Inflammatory macrophage treated with lipopolysaccharide for 4 hours (primary cell): ENCODE measurements at places on chromosomes 11 and 22.

- DNase-seq: peak; percentile 46
Measured at GRCh38 chr11:7020183-7020917, at the start of the genes NLRP14 and ZNF214. Gene NLRP14, plus strand, starts transcription at chr11:7020479. Its CDS starts 18,108 bp downstream, at chr11:7038587. Gene ZNF214, minus strand, starts transcription at chr11:7020346. Its CDS starts 17,511 bp downstream, at chr11:7002835.

DNA sequence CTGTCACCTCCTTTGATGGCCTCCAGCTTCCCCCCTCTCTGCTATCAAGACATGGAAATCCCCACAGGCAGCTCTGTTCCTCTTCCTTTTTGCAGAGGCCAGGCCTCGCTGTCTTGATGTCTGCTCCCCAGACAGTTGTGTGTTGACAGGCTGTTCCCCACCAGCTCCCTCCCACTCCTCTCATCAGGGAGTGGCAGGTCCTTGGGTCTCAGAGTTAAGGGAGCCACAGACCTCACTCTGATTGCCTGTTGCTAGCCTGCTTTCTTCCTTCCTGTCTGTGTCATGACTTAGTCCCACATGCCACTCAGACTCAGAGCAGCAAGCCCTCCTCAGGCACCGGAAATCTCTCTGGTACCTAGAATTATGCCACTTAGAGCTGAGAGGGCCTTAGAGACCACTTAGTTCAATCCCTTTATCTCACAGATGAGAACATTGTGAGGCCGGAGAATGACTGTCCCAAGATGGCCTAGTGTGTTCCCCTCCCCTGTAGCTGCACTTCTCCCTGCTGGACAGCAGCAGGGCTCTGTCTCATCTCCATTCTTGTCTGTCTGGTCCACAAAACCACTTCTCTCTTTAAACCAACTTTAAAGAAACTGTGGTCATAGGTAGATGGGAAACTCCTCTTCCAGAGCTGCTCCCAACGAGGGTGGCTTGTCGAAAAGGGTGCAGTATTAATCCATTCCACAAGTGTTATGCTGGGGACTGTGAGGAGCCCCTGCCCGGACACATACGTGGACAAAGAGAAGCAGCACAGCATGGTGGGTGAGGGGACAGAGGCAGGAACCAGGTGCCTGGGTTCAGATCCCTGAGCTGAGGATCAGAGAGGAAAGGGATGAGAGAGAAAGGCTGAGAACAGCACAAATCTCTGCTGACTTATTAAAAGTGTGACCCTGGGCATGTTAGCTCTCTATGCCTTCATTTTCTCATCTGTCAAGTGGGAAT, 4.2 kb downstream of the AMPD3 start:
- peak; percentile 94 for DNase-seq

GRCh38 chr22:37805810-37806277, 1.9 kb upstream of the GCAT start:
- DNase-seq: no peak

DNA sequence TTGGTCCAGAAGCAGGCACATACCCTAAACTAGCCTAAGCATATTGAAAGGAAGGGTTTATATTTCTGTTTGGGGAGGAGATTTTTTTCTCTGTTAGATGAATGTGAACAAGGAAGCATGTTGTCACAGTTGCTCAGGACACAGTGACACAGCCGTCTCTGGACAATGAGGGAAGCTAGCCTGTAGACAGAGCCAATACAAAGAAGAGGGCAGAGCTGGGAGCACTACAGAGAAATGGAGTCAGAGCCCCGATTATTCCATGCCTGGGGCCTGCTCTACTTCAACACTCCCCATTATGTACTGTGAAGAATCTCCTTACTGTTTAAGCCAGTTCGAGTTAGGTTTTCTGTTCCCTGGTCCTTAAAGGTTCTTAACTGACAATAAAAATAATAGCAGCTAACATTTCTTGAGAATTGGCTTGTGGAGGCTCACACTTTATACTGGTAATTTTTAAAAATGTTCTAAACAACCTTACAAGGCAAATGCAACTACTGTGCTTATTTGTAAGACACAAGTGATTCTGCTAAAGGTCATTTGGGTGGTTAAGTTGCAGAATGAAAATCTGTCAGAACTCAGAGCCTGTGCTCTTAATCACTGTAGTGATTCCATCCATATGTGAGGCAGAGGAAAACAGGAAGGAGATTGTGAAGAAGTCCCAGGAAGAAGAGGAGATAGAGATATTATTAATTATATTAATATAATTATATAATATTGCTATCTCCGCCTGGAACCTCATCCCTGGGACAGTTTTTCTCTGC, 58.8 kb upstream of the RRAS2 start:
- no peak for DNase-seq

DNA sequence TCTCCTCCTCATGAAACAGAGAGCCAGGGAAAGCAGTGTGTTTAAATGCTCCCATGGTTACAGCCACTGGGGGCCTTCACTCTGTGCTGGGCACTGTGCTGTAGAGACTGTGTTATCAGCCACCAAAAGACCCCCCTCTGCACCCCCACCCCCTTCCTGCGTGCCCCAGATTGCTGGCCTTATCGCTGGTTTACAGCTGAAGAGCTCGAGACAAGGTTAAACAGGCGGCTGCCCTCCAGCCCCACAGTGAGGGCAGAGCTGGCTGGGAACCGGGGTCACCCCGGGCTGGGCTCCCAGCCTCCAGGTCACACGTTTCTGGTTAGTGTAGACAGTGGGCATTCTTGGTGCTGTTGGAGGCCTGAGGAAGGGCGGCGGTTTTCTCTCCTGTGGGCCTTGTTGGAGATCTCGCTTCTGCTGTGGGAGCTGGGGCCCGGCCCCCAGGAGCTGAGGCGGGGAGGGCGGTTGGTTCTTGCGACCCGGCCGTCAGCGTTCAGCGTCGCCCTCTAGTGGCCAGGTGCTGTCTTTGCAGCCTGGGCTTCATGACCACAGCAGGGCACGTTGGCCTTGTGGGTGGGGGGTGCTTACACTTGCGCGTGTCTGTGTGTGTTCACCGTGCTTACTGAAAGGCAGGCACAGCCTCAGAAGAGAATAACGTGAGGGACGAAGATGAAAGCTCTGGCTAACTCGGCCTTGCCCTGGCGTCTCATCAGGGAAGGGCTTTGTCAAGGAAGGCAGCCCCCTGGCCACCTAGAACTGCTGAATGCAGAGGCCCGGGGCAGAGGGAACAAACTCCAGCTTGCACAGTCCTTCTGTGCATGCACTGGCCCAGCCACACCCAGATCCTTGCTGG, 40.8 kb downstream of the TBC1D22A start:
- peak; percentile 35 for DNase-seq

- no peak for DNase-seq
Measured at GRCh38 chr22:41936894-41937169, 10.1 kb downstream of the CENPM start.

DNA sequence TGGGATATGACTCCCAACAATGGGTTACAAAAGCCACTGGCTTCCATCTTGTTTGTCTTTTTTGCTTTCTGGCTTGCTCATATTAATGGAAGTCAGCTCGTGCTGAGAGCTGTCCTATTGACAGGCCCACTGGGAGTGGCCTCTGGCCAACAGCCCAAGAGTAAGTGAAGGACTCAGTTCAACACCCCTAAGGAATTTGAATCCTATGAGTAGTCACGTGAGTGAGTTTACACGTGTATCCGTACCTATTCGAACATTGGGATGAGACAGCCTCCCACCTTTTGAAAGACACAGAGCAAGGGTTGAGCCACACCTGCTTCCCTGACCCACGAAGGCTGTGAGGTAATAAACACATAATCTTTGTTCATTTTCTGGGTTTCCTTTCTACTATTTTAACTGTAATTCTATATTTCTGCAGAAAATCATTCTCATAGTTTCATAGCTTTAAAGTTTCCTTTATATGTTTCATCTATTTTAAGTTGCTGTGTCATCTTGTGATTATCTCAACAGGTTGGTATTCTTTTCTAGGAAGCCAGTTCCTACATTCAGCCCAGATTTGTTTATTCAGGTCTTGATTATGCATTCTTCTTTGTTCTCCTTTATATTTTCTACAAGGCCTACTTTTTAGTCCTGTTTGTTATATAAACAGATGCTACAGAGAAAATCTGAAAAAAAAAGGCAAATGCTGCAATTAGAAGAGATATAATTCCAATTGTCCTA, 802.3 kb downstream of the CNTN5 start:
- no peak for DNase-seq

GRCh38 chr11:129115652-129116586, 76.2 kb downstream of the ARHGAP32 start:
- DNase-seq: no peak

- no peak for DNase-seq
Measured at GRCh38 chr11:32080361-32080980, 10.4 kb upstream of the RCN1 start.

- DNase-seq: no peak
Measured at GRCh38 chr11:7677796-7678201, 4.5 kb upstream of the CYB5R2 start.

DNA sequence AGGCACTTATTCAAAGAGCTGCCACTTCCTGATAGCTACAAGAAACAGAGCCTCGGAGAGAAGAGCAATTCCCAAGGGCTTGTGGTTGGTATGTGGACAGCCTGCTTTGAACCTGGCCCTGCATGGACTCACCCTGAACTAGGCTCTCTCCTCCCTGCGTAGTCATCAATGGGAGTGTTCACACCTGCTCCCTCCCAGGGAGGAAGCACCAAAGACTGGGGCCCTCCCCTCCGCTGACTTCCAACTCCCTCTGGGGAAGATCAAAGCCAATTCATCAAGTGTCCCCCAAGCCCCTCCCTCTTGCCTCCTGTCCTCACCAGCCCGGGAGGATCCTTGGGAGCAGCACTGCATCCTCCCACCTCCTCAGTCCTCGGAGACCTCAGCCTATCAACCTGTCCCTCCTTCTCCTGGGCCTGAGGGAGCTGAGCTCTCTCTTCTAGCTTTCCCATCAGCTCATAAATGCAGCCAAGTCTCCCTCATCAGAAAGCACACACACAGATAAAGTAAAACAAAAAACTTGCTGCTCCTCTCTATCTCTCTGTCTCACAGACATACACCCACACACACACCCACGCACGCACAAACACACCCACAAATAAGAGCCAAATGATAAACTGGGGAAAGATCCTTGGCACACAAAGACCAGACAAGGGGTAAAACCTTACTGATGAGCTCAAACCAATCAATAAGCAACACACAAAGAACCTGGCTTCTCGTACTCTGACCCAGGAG, 3.3 kb downstream of the A4GALT start:
- DNase-seq: no peak

DNA sequence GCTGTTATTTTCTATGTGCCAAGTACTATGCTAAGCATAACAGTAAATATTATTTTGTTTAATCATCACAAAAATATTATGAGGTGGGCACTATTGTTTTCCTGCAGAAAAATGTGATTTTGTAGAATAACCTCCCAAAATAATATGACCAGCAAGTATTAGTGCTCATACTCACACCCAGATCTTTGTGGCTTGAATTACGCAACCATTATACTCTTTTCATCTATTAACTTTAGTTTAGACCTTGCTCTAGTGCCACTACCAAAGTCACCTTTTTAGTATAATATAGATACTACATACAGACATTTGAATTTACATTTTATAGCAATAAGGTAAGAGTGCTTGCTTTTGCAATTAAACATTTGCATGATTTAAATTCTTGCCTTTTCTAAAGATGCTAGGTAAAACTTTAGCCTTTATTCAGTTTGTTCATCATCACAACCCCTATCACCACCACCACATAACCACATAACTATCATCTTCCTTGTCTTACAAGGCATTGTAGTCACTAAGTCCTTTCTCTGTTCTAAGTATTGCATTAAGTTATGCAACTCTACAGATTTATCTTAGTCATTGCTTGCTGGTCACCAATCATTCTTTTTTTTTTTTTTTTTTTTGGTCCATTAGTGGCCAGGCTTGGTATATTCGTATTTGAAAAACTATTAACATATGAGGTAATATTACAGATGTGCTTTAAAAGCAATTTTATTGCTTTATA, 68.4 kb downstream of the GAS2 start:
- DNase-seq: peak; percentile 15

GRCh38 chr22:49951678-49951985, 8.9 kb upstream of the PIM3 start:
- DNase-seq: no peak

DNA sequence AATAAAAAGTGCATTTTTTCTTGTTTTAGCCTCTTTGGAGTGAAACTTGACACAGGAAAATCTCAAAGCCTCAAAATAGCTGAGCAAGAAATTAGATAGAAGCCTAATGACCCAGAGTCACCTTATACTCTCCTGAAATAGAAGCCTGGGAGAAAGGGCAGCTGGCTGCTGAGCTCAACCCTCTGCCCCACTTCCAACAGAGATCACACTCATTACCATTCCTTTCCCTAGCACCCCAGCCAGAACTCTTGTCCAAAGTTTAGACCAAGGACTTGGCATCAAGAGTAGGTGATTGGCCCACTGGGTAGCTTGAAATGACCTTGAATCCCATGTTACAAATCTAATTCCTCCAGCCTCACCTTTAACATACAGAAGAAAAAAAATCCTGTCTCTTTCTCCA, 62.7 kb upstream of the AMOTL1 start:
- DNase-seq: no peak

- peak; percentile 98 for DNase-seq
Measured at GRCh38 chr11:113875234-113876073, at the start of gene USP28. Gene USP28, minus strand, starts transcription at chr11:113875572. Its CDS starts 71 bp downstream, at chr11:113875501.

- DNase-seq: no peak
Measured at GRCh38 chr22:26857169-26857568, 199.8 kb downstream of the MIAT start.

GRCh38 chr22:22740560-22741276, 96.3 kb downstream of the GGTLC2 start:
- no peak for DNase-seq

DNA sequence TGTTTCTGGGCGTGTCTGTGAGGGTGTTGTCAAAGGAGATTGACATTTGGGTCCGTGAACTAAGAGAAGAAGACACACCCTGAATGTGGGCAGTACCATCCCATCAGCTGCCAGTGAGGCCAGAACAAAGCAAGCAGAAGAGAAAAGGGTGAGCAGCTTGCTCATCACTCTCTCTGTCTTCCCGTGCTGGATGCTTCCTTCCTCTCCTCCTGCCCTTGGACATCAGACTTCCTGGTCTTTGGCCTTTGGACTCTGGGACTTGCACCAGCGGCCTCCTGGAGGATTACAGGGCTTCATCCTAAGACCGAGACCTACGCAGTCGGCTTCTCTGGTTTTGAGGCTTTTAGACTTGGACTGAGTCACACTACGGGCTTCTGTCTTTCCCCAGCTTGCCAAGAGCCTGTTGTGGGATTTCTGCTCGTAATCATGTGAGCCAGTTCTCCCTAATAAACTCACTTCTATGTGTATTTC, 18.8 kb downstream of the APOL2 start:
- DNase-seq: peak; percentile 61

GRCh38 chr22:37553725-37554124, 6.6 kb upstream of the CDC42EP1 start:
- no peak for DNase-seq

DNA sequence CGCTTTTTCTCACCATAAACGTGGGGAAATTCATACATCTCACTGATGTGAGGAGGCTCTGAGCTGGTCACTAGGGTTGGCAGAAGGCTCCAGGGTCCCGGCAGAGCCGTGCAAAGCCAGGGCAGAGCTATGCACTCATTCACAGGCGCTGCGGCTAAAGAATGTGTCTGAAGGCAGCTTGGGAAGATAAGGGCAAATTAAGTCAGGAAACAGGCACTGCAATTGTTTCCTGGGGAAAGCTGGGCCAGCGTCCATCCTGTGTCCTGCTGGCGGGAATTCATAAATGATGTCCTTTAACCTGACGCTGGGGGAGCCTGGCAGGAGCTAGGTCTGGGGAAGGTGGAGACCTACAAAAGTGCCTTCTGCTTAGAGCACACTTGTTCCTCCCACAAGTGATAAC, 27.6 kb downstream of the PKNOX2 start:
- DNase-seq: no peak
